ENCODE measurements at places on chromosomes 4 and X.

DNA sequence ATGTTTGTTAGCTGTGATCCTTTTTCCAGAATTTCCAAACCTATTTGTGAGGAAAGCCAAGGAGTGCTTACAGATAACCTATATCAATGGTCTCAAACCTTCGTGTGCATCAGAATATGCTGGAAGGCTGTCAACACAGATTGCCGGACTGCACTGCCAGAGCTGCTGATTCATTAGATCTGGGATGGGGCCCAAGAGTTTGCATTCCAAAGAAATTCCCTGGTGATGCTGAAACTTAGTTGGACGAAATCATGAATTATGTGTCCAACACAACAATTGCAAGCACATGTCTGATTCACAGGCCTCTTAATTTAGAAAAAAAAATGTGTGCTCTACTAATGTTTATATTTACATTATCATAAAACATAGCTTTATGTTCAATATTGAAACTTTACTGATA lies 544.0 kb upstream of the AMOT start:
- DNase-seq = no peak

GRCh38 chrX:153624196-153625091 lies 22.6 kb upstream of the DUSP9 start:
- no peak for DNase-seq

DNA sequence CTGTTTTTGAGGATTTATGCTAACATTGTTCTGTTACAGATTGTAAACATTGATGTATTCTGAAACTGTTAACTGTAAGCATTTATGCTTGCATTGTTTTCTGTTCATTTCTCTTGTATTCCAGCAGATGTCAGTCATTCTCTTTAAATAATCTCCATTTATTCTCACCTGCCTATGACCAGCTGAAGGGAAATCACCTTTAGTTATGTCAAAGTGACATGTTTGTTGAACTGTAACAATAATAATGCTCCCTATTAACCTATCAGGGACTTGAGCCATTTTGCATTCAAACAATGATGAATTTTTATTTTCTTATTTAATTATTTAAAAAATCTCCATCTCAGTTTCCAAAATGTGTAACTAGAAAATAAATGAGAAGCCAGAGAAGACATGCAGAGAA lies 58.0 kb downstream of the SPCS3 start:
- DNase-seq = no peak

- peak; percentile 71 for DNase-seq
Measured at GRCh38 chrX:45806410-45807121, 605.9 kb upstream of the DIPK2B start.

DNA sequence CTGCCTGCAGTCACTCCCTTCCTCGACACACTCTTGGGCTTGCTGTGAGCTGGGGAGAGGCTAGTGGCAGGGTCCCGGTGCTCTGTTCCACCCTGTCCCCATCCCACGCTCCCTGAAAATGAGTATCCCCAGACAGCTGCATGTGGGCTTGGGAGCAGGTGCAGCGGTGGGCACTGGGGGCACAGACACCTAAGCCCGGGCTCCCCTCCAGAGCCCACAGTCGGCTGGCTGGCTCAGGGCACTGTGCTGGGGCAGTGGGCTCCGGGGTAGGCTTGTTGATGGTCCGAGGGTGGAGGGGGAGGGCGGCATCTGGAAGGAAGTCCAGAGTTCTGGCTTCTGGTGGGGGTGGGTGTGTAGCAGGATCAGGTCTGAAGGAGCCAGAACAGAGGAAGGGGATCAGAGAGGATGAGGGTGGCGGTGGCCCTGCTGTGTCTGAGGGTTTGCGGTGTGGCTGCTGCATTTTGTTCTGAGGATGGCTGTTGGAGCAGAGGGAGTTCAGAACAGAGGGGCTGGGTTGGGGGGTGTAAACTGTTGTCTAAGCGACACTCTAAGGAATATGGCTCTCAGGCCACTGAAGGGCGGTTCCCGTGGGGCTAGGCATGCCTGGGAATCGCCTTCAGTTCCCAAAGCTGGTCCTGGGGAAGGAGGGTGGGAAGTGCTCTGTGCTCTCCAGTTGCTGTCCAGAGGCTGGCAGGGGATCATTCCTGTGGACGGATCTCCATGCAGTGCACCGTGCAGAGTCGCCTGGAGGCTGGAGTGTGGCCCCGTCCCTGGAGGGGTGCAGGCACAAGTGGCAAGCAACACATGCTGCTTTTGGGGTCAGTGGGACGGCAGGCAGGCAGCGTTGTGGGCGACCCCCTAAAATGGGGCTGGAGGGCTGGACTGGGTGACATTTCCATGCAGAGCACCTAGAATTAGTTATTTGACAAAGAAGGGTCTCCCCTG lies 114.0 kb downstream of the SORCS2 start:
- DNase-seq = no peak

DNA sequence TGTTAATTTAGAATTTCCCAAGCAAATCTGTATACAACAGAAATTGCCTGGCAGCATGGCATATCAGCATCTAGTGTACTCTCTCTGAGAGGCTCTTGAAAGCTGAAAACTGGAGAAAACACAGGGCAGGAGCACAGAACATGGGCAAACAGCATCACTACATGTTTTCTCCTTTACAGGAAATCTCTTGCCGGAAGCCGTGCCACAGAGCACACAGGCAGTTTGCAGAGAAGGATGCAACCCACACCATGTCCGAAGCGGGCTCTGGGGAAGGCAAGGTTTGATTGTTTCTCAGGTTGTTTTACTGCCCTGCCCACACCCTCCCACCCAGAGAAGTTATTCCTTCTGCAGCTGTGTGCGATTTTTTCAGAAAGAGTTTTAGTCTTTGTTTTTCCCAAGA lies 41.1 kb upstream of the FAM9C start:
- DNase-seq = no peak

- DNase-seq = peak; percentile 60
Measured at GRCh38 chrX:10110984-10111363, 45.8 kb upstream of the CLCN4 start.

- DNase-seq = peak; percentile 3
Measured at GRCh38 chrX:133171962-133172708, 46.0 kb downstream of the TFDP3 start.

GRCh38 chr4:87188048-87188447 lies 32.4 kb downstream of the KLHL8 start:
- DNase-seq = no peak

GRCh38 chrX:45322820-45323219 lies 122.1 kb upstream of the DIPK2B start:
- DNase-seq = no peak

DNA sequence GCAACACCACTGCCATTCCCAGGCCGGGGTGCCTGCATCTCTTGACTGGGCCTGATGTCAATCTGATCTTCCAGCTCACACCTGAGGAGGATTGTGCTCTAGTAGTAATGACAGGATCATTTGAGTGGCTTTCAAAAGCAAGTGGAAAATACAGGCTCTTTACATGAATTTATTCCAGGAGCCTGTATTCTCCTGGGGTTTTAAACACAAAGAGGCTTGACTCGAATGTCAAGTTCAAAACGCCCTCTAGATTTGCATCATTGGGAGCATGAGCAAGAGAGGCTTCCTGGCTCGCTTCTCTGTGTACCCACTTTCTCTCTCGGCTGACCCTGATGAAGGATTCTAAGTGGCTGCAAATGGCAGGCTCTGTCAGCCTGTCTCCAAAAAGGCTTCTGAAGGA lies 199.5 kb upstream of the PUDP start:
- no peak for DNase-seq

DNA sequence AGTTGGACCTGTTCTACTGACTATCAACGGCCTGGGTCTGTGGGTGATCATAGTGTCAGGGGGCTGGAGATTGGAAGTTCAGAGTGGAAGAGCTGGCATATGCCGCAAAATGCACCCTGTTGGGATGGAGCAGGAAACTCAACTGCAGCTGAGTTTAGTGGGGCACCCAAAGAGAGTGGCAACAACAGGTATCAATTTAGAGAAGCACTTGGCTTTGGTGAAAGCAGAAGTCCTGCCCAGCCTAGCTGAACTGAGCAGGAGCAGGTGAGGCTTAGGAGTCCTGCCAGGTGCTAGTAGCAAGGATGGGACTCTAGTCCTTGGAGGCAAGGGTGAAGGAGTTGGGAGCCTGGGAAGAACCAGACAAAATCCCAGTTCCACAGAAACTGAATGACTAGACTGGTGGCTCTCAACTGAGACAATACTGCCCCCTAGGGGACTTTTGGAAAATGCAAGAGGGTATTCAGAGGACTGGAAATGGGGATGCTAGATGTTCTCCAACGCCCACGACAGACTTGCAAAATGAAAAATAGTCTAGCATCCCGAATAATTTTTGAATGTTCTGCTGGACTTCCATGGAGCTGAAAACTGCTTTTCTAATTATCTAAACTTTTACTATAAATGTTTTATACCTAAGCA lies 49.4 kb downstream of the RTL9 start:
- DNase-seq = peak; percentile 74

DNA sequence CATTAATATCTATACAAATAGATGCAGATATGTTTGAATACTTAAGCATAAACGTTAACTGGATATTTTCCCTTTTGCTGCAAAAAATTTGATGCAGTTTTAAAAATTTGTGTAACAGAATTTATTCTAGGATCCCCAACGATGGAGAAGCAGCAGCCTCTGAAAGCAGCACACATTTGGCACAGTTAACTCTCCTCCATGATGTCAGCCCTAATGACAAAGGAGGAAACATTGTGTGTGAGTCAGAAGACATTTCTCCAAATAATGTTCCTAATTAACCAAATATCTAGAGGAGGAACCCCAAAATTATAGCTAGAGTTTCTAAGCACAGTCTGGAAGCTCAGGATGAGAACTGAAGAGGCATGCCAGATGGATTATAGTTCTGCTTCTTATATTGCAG lies 281.9 kb upstream of the MAD2L1 start:
- no peak for DNase-seq

- DNase-seq = no peak
Measured at GRCh38 chr4:3321295-3321889, 28.6 kb downstream of the RGS12 start.

DNA sequence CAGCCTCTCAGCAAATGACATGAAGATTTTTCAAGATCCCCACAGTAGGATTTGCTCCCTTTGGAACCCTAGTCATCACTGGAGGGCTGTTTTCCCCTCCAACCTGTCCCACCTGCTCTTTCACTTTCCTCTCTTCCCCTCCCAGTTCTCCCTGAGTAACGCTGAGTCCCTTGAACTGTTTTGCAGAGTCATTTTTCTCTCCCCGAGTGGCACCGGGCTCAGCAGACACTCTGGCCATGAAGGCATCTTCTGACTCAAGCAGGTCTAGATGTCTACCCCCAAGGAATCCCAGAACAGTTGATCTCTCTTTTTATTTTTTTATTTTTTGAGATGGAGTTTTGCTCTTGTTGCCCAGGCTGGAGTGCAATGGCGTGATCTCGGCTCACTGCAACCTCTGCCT lies 52.2 kb downstream of the HTRA3 start:
- no peak for DNase-seq

GRCh38 chr4:156241896-156242295 lies 288.2 kb upstream of the CTSO start:
- no peak for DNase-seq

DNA sequence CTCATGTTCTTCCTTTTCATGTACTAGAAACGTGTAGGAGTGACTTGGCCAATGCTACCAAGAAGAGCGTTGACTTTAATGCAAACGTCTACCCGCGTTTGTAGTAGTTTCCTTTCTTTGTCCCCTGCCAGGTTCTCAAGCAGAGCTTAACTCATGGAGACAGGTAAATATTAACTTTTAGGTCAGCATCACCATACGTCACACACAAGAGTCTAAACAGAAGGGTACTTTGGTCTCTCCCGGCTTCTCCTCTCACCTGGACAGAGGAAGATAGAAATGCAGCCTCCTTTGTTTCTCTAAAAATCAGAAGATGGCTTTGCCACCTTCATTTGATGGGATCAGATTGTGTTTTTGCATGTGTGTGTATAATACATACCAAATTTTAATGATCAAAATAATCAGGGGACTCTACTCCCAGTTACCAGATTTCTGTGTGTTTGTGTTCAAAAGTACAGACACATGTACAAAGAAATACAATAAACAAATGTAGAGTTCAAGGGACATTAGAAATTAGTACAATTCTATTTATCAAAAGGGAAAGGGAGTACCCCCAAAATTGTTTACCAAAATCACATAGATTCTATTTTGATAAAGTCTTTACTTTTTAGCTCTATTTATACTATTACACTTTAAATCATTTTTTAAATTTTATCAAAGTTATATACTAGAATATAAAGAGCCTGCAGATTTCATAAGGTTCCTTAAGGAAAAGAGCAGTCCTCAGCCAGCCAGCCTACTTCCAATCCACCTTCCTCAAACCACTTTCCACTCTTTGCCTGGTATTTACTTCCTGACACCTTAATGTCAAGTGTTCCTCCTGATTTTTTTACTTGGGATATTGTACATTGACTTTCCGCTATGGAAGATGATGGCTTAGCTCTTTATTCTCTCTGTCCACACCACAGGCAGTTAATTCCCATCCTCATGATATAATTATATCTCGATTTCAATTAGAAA lies 195.5 kb downstream of the RELL1 start:
- no peak for DNase-seq

GRCh38 chrX:84046403-84046984 lies 141.5 kb downstream of the RPS6KA6 start:
- peak; percentile 16 for DNase-seq

DNA sequence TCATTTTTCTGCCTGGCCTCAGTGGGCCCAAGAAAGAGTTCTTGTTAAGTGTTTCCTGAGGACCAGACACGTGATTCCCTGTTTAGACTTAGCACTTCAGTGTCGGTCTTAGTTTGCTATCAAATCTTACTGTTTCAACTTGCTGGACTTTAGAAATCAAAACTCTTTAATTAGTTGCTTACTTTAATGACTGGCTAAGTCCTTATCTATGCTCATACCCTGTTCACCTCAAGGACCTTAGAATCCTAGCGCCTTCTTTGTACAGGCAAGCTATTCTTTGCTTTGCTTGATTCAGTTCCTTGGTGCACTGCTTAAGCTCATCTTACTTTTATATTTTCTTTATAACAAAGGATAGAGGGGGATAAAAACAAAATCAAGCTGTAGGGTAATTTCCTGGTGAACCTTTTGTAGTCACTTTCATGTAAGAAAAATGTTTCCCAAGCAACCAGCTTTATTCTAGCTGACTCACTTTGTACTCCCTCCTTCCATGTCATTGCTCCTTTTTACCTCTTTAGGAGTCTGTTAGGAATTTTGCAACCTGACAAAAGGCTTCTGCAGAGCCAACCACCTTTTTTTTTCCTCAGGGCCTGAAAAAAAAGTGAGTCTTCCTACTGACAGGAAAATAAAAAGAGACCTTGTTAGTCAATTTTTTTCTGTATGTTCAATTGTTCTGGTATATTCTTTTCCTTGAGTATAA lies 14.7 kb downstream of the WDR44 start:
- DNase-seq = no peak

- peak; percentile 69 for DNase-seq
Measured at GRCh38 chr4:77385124-77385969, 220.3 kb upstream of the CXCL13 start.

DNA sequence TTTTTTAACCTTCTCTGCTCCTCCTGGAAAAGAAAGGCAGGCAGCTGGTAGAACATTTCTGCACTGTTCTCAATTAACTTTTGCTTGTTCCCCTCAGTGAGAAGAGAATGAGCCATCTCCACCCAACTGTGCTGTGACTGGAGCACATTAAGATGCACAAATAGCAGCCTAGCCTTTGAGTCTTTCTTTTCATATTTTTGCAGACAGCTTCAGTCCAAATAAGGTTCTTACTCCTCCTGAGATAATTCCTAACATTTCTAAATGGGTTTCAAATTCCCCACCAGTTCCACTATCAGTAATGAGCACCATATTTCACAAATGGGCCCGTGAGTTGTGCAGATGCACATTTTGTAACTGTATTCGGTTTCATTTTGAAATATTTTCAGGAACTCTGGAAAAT lies 118.6 kb downstream of the SPCS3 start:
- DNase-seq = no peak
